Pancreas (tissue), 10 donors: ENCODE measurements at places on chromosomes 6 and 20.

GRCh38 chr6:3776881-3777507 is 25.5 kb upstream of the PXDC1 start:
- DNase-seq: no peak

- no peak for DNase-seq
Measured at GRCh38 chr20:57275813-57276212, 9.4 kb upstream of the BMP7 start.

- no peak for DNase-seq
Measured at GRCh38 chr20:17650301-17651128, 31.5 kb downstream of the RRBP1 start.

GRCh38 chr6:147158881-147159280 is 45.3 kb upstream of the STXBP5 start:
- DNase-seq: no peak

DNA sequence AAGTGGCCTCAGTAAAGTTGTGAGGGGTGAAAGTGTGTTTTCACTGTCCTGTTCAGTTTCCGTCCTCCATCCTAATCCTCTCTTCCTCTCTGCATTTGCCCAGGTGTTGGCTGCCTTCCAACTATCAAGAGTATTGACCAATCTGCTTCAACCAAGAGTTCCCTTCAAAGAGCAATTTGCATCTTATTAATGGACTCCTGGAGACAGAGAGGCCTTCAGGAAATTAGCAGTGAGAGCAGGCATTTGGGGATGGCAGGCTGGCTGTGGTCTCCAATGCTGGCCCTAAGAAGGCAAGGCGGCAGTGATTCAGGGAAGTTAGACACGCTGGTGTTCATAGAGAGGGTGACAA is 77.2 kb downstream of the GPR6 start:
- DNase-seq: no peak

GRCh38 chr20:45059022-45059728 is 41.8 kb downstream of the KCNS1 start:
- DNase-seq: no peak

- DNase-seq: no peak
Measured at GRCh38 chr6:147023148-147023547, 181.1 kb upstream of the STXBP5 start.

DNA sequence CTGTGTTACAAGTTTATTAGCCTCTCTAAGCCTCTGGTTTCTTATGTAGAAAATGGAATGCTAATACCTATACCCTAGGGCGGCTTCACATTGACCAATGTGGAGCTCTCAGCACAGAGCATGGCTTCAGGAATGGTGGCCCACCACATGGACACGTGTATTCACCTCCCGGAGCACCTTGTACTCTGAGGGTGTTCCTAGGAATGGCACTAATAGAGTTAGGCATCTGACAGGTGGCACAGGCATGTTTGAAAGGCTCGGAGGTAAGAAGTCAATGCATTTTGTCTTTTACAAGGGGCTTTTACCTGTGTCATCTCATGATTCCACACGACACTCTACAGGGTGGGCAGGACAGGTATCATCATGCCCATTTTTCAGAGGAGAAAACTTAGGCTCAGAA is 5.3 kb upstream of the TGM3 start:
- DNase-seq: no peak
